ENCODE measurements at places on chromosomes 5 and 9.
A peak's percentile ranks its signal among the peaks of the same experiment; 100 is the strongest.

GRCh38 chr9:97806721-97807120, 46.3 kb upstream of the FOXE1 start:
- DNase-seq, result no peak

DNA sequence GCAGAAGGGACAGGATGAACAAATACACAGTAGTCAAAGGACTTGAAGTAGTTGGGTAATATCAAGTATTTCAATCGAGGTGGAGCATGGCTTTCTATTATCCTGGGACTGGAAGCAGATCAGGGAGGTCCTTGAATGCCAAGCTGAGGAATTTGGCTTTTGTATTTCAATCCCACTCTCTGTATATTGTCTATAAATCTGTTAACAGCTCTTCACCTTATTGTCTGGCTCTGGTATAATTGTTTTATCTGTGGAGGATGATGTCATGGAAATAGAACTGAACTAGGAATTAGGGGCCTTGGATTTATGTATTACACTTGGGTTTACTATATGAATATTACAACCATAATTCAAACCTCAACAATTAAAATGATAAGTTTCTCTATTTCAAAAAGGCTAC, 6.3 kb upstream of the ADAMTSL1 start:
- DNase-seq, result no peak

DNA sequence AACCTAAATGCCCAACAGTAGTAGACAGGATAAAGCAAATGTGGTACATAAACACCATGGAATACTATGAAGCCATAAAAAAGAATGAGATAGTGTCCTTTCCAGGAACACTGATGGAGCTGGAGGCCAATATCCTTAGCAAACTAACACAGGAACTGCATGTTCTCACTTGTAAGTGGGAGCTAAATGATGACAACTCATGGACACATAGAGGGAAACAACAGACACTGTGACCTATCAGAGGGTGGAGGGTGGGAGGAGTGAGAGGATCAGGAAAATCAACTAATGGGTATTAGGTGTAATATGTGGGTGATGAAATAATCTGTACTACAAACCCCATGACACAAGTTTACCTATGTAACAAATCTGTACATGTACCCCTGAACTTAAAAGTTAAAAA, 505.7 kb downstream of the RAB3C start:
- DNase-seq, result no peak

DNA sequence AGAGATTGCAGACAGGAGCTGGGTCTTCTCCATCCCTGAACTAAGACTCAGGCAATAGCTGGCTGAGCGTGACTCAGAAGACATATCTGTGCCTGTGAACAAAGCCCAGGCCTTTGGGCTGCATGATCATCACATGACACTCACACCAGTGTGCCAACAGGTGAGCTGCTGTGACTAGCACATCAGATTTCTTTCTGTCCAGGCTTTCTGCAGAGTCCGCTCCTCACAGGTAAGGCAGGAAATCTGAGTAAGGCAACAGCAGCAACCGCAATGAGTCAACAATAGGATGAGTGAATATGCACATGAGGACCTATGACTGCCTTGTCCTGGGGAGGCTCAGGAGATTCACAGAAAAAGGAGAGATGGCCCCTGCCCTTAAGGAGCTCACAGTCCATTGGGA, 293.6 kb downstream of the ACTL7B start:
- DNase-seq, result no peak

DNA sequence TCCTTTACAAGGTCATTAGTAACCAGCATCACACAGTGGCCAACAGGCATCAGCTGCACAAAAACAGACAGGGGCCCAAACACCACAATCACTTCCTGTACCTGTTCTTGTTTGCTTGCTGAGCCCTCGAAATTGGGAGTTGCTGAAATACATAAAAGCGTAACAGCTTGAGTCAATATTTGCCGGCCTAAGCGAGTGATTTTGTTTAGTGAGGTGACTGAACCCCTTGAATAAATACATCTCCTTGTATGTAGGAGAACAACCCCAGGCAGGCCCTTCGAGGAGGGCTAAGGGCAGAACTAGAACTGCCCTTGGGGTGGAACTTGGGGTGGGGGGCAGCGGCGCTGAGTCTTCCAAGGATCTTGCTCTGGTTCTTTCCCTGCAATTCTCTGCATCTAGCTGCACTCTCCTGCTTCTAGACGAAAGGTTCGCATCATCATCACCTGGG, 502.5 kb downstream of the RASEF start:
- DNase-seq, result no peak

GRCh38 chr5:89967771-89968444, 441.6 kb downstream of the CETN3 start:
- DNase-seq, result no peak

- no peak for DNase-seq
Observed at GRCh38 chr5:151595411-151595826, 4.3 kb upstream of the FAT2 start.

DNA sequence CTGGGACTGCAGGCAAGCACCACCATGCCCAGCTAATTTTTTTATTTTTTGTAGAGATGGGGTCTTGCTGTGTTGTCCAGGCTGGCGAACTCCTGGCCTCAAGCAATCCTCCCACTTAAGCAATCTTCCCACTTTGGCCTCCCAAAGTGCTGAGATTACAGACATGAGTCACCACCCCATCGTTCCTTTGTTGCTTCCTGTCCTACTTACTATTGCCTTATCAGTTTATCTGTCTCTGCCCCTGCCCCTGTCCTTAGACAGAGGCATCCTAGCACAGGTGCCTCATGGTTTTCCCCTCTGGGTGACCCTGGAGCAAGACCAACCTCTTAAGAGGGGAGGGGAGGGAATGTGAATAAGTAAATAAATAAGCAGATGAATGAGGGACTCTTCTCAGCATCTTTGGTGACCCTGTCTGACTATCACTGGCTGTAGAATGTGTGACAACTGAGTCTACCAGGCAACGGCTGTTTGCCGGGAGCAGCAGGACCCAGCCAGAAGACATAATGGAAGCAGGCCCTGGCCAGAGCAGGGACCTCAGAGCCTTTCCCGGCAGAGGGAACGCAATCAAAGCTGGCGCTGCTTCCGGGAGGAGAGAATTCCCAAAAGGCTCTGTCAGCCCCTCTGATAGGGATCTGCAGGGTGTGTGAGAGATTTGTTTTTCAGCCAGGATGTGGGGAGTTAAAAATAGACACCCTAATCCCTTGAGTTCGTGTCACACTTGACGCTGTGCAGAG, 43.8 kb upstream of the DAB2IP start:
- no peak for DNase-seq

- no peak for DNase-seq
Observed at GRCh38 chr9:134145262-134145661, 9.4 kb downstream of the WDR5 start.

GRCh38 chr9:93230601-93231000, 46.7 kb downstream of the WNK2 start:
- no peak for DNase-seq

DNA sequence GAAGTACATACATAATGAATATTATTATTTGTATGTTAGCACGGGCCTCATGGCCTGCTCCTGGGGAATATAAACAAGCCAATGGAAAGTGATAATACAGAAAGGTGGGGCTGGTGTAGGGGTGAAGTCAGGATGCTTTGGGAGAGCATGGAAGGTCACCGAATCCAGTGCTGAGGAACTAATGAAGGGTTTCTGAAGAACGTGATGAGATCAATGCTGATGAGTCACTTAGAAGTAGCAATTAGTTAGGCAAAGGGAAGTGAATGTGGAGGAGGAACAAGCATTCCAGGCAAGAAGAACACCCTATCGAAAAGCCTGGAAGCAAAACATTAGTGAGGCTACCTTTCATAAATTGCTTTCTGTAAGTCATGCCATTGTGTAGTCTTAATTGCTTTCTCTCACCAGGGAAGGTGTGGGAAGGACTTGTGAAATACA, 2.1 kb downstream of the ANXA1 start:
- no peak for DNase-seq

- no peak for DNase-seq
Observed at GRCh38 chr5:131550606-131551005, 84.4 kb downstream of the RAPGEF6 start.

DNA sequence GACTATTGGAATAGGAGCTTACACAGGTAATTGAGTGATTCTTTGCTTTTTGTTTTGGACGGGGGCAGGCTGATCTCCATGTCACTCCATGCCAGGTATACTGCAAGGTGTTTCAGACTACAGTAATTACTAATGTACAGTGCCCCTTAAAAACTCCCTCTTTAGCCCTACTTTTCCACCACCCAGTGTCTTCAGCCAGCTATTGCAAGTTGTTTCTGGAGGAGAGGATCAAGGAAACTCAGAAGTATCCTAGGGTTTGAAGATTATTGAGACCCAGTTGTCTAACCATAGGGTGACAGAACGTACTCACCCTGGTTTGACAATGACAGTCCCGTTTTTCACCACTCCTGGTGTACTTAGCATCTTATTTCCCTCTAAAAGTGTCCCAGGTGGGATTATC, 13.4 kb downstream of the CFAP95 start:
- DNase-seq, result no peak

- no peak for DNase-seq
Observed at GRCh38 chr5:31637851-31638250, 1.1 kb upstream of the PDZD2 start.

- no peak for DNase-seq
Observed at GRCh38 chr9:137265496-137266161, 10.5 kb downstream of the NELFB start.

DNA sequence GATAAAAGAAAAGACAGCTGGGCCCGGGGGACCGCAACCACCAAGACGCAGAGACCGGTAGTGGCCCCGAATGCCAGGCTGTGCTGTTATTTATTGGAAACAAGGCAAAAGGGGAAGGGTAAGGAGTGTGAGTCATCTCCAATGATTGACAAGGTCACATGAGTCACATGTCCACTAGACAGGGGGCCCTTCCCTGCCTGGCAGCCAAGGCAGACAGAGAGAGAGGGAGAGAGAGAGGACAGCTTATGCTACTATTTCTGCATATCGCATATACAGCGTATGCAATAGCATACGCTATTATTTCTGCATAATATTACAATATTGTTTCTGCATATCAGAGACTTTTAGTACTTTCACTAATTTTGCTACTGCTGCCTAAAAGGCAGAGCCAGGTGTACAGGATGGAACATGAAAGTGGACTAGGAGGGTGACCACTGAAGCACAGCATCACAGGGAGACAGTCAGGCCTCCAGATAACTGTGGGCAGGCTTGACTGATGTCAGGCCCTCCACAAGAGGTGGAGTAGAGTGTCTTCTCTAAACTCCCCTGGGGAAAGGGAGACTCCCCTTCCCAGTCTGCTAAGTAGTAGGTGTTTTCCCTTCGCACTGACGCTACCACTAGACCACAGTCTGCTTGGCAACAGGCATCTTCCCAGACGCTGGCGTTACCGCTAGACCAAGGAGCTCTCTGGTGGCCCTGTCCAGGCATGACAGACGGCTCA, 50.3 kb downstream of the RFX3 start:
- no peak for DNase-seq

GRCh38 chr9:7258688-7259396, 501.1 kb downstream of the KDM4C start:
- no peak for DNase-seq

DNA sequence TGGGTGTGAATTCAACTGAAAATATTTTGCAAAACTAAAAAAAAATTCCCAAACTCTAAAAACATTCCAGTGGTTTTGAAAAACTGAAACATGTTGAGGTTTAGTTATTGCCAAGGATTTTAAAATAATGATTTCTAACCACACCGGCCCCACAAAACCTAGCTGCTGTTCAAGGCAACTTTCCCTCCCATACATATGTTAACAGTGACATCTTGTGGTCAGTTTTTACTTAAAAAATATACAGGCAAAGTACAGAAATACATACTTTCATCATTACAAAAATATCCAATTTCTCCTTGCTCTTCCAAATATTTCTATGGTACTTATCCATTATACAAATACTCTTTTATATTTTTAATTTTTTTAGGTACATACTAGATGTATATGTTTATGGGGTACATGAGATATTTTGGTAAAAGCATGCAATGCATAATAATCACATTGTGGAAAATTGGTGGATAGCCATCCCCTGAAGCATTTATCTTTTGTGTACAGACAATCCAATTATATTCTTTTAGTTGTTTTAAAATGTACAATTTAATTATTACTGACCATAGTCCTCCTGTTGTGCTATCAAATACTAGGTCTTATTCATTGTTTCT, 34.4 kb upstream of the MRPS30 start:
- DNase-seq, result no peak

GRCh38 chr5:176995896-176996767, 10.4 kb downstream of the UIMC1 start:
- no peak for DNase-seq

DNA sequence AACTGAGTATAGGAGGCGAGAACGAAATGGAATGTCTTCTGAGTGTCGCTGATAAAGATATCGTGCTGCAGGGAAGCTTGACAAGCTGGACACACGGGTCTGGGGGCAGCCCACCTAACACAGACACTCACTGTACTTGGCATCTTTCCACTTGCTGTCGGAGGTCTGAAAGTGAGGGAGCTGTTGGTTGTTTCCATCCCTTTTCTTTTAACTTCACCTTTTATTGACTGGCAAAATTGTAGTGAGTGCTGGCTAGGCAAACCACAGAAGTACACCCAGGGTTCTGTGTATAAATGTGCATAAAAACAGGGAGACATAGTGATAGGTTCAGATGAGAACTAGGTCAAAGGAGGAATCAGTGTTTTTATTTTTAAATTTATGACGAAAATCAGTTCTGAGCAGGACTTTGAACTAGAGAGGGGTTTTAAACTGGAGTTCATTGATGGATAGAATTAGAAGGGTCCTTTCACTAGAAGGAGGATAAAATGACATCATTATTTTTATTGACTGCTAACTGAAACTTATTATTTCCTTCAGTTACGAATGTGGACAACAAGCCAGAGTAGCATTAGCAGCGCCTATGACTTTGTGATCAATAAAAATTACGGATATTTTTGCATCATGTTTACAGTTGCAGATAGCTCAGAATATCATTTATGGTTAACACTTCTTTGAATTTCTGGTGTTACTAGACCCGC, 817 bp downstream of the GAPVD1 start:
- no peak for DNase-seq

GRCh38 chr5:126268697-126269315, 154.4 kb upstream of the GRAMD2B start:
- DNase-seq, result no peak

- DNase-seq, result peak; percentile 29
Observed at GRCh38 chr9:75238311-75238976, 150.1 kb downstream of the OSTF1 start.

- no peak for DNase-seq
Observed at GRCh38 chr9:132175431-132175830, 13.6 kb downstream of the NTNG2 start.

- DNase-seq, result no peak
Observed at GRCh38 chr9:89174291-89174690, 4.3 kb downstream of the SHC3 start.
